ENCODE measurements at places on chromosomes 11 and 22. TPM values are rescaled to one million over a fixed set of nuclear protein-coding genes. Genes with fewer than 3 reads are reported as not detected.

MS4A4A gene
- not detected for total RNA-seq

GSTT2 gene
- total RNA-seq: 0.76 TPM

TIGD3 gene
- 3.8 TPM for total RNA-seq

DNA sequence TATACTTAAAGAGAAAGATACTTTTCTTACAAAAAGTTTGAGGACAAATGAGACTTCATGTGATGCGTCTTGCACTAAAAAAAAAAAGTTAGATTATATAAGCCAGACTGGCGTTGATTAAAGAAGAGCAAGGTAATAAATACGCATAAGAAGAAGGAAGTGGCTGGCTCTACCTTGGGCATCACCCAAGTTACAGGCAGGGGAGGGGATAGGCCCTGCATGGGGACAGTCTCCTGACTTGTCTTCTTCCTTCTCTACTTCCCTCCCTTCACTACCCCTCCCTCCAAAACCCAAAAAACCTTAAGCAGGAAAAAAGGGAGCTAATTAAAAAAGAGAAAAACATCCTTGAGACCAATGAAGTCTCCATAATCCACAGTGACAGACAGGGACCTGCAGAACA lies 22.3 kb upstream of the TMA7B start:
- no peak for DNase-seq

DNA sequence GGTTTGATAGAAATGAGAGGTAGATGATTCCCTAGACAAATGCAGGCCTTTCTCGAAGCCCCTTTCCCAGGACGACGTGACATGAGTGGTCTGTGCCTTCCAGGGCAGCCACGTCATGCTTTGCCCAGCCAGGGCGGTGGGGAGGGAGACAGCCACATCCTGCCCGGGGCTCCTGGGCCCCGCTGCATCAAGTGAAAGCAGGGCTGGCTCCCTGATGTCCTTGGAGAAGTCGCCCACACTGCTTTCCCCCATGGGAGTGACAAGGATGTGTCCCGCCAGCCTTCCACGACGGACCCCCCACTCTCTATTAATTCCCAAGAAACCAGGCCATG lies 13.2 kb downstream of the PPARA start:
- DNase-seq: no peak

All from glutamatergic neuron (in vitro differentiated cells).